ENCODE measurements at places on chromosomes 5 and 9.

GRCh38 chr5:171524466-171524865, 105.0 kb downstream of the FGF18 start:
- DNase-seq: no peak

- peak; percentile 7 for DNase-seq
Observed at GRCh38 chr5:8457187-8458037, 588.5 kb downstream of the MTRR start.

- DNase-seq: no peak
Observed at GRCh38 chr9:78003730-78004129, 27.9 kb downstream of the GNAQ start.

- no peak for DNase-seq
Observed at GRCh38 chr9:136640171-136641111, 22.3 kb upstream of the EGFL7 start.

DNA sequence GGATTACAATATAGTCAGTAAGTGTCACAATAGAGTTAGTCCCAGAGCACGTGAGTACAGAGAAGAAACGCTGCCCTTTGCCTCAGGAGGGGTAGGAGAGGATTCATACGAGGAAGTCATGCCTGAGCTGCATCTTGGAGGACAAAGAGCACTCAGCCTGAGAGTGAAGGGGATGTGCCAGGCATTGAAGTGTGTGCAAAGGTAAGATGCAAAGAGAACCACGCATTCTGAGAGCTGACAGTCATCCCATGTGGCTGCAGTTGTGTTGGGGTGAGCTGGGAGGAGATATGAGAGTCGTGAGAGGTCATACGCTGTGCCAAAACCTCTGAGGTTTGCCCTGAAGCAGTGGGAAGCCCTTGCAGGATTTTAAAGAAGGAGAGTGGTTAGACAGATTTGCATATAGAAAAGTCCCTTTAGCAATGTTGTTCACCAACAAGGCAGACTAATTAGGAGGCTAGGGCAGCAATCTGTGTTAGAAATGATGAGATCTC, 97.5 kb downstream of the PIP5K1B start:
- no peak for DNase-seq

GRCh38 chr5:79703381-79703645, 13.7 kb downstream of the CMYA5 start:
- no peak for DNase-seq

DNA sequence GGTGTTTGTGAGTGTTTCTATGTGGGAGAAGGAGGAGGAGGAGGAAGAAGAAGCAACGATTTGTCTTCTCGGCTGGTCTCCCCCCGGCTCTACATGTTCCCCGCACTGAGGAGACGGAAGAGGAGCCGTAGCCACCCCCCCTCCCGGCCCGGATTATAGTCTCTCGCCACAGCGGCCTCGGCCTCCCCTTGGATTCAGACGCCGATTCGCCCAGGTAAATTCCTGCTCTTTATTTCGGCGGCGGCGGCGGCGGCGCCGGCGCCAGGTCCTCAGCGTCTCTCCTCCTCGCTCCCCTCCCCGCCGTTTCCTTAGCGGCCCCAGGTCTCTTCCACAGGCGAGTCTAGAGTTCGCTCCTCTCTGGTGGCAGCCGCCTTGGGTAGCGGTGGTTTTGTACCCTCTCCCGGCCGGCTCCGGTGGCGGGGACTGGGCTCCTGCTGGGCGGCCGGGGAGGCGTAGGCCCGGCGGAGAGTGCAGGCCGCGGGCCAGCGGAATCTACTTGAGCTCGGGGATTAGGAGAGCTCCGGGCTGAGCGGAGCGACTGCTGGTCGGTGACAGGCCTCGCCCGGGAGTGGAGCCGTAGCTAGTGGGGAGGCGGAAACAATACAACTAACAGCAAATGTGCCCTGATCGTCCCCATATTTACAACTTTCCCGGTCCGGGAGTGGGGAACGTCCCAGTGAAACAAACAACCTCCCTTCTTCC, 547 bp downstream of the NIPBL start:
- peak; percentile 75 for DNase-seq

- no peak for DNase-seq
Observed at GRCh38 chr5:40399349-40399748, 280.4 kb upstream of the PTGER4 start.

DNA sequence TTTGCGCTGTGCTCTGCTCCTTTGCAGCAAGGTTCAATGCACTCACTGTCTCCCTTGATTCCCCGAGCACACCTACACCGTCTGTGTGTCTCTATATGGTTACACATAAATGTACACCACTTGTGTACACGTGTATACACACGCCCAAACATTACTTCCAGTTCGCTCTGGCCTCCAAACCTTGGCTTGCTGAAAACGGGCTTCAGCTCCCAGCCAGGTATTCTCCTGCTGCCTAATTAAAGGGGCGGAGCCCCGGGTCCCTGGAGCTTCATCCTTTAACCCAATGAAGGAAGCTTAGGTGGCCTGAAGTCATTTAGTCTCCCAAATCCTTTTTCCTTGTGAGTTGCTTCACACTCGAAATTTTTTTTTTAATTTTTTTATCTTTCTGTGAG, 4.6 kb downstream of the ISL1 start:
- DNase-seq: no peak
